Stimulated activated CD8-positive, alpha-beta memory T cell treated with anti-CD3 and anti-CD28 coated beads, Interleukin-15, amount 100 ng/mL, for 1 hour (primary cell): ENCODE measurements at places on chromosomes 3 and 15.

- DNase-seq: no peak
Measured at GRCh38 chr3:40324621-40325020, 15.1 kb downstream of the EIF1B start.

DNA sequence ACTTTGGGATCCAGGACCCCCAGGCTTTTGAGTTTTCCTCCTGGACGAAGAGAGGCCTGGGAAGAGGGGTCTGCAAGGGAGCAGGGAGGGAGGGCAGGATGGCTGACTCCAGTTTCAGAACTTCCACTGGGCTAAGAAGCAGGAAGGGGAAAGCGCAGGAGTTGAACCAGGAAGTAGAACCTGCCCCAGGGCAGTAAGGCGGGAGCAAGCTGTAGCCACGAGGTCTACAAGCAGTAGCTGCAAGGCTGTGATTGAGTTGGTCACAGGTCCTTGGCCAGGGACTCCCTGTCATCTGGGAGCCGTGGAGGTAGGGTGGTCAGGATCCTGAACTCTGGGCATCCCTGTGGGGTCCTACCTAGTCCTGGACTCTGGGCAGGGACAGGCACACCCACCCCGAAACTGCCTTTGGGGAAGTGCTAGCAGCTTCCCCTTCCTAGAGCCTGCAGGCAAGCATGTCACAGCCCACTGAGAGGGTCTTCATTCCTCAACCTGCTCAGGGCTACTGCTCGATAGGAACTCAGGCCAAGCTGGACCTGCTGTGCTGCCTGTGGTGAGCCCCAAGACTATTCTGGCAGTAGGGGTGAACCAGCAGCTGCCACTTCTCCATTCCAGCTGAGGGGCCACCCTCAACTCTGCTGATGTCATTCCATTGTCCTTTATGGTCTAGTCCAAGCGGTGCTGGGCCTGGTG, 5.8 kb upstream of the GNAI2 start:
- DNase-seq: no peak

DNA sequence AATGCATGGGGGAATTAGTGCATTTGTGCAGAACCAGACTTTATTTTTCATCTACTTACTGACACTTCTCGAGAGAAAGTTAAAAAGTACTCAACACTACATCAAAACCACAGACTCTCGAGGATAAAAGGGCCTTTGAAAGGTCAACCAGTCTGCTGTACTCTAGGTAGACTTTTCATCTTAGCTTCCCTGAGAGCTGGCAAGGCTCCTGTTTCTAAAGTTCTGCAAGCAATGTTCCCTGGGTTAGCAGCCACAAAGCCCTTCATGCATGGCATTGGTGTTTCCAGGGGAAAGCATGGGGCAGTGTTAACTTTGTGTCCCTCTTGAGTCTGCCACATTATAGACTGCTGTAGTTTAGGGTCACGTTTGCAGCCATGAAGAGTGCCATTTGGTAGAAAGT, 106.4 kb upstream of the PFN2 start:
- DNase-seq: no peak

- no peak for DNase-seq
Measured at GRCh38 chr15:73305331-73306211, 63.2 kb downstream of the HCN4 start.

DNA sequence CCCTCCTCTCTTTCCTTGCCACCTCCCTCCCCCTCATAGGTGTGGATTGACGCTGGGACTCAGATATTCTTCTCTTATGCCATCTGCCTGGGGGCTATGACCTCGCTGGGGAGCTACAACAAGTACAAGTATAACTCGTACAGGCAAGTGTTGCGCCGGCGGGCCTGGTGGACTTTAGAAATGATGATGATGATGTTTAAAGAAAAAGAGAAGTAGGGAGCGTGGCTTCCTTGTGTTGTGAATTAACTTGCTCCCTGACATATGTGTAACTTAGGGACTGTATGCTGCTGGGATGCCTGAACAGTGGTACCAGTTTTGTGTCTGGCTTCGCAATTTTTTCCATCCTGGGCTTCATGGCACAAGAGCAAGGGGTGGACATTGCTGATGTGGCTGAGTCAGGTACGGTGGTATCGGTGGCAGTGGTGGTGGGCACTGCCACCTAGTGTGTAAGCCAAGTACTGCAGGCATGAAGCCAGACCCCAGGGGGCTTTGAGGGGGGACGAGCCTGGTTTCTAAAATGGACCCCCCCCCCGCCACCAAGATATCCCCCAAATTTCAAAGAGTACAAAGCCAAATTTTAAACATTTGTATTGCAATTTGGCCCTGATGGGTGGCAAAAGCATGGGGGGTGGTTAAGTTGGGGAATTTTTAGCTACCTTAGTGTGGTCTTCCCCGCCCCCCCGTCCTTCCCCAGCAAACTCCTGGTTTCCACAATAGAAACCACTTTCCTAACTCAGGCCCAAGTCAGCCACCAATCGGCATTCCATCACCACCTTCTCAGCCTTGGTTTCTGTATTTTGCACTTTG, 65.6 kb downstream of the SLC6A6 start:
- peak; percentile 9 for DNase-seq

DNA sequence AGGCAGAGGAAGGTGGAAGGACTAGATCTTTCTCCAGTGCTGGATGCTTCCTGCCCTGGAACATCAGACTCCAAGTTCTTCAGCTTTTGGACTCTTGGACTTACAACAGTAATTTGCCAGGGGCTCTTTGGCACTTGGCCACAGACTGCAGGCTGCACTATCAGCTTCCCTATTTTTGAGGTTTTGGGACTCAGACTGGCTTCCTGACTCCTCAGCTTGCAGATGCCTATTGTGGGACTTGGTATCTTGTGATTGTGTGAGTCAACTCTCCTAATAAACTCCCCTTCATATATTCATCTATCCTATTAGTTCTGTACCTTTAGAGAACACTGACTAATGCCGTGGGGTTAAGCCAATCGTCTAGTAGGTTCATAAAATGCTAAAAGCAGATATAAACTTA, 8.8 kb upstream of the B3GNT5 start:
- no peak for DNase-seq

DNA sequence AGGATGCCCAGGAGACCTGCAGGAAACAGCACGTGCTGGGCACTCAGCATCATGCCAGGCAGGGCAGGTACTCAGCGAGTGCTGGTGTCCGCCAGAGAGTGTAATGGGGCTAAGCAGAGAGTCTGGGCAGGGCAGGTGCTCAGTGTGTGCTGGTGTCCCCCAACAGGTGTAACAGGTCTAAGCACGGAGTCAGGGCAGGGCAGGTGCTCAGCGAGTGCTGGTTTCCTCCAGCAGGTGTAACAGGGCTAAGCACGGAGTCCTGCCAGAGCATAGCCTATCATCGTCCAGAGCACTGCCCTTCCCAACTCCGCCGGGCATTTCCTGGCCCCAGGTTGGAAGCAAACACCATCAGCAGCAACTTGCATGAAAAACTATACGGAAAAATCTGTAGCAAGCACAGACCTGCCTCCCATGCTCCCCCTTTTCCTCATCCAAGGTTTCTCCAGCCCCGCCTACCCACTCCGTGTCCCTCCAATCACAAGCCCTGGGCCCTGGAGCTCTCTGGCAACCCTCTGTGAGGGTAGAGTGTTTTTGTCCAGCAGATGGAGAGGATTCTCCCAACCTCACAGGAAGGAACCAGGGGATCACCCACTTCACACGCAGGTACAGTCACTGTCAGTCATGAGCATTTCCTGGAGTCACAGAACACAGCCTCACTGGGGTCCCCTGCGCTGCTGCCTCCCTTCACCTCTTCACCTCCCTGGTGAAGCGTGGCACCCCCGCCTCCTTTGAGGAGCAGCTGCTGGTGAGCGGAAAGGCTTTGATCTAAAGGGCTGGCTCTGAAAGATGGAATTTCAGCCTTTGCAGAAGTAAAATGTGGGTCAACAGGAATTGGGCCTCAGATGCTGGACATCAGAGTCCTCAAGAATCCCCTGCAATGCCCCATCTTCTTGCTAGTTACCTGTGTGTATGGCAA, 302.5 kb downstream of the OCA2 start:
- no peak for DNase-seq

DNA sequence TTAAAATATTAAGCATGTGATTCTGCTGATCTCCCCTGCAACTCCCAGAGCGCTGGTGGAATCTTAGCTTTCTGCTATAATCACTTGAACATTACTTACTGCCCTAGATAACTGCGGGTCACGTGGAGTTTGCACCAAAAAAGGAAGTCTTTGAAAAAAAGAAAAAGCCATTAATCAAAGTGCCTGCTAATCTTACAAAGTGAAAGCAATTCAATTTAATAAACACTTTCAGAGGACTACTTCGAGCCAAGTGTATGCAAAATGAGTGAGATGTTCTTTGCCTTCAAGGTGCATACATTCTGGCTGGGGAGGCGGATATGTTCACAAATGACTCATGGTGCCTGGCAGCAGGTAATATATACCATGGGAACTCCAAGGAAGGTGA, 109.9 kb upstream of the GAP43 start:
- no peak for DNase-seq

- no peak for DNase-seq
Measured at GRCh38 chr3:72818092-72818773, 30.0 kb downstream of the SHQ1 start.

DNA sequence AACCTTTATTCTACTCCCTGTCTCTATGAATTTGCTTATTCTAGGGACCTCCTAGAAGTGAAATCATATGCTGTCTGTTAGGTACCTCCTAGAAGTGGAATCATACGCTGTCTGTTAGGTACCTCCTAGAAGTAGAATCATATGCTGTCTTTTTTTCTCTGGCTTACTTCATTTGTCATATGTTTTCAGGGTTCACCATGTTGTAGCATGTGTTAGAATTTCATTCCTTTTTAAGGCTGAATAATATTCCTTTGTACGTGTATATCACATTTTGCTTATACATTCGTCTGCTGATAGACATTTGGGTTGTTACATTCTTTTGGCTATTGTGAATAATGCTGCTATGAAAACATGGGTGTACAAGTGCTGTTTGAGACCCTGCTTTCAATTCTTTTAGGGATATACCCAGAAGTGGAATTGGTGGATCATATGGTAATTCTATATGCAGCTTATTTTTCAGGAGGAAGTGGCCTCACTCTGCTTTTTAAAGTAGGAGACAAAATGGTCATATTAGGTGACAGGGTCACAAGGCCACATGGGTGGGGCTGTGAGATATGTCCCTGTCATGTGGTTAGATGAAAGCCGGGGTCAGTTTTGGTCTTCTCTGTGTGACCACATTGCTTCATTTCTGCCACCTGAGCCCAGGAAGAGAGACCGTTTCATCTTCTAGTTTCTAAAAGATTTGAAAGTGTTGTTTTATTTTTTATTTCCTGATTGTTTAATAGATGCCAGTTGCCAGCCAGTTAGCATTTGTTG, 76.7 kb downstream of the FLNB start:
- no peak for DNase-seq

DNA sequence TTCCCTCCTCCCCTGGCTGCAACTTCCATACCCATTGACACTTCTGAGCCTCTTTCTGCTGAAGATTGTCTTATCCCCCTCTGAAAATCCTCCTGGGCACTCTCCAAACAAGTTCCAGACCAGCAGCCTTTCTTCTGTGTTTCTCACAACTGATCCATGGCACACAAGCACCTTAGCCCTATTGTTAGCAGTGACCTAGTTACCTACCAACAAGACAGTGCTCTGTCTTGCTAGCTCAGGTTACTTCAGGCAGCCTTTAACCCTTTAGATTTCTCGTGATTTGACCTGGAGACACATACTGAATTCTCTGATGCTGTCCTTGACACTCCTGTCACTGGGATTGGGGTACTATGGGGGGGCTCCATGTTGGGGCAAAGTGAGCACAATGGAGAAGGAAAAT, 82.1 kb downstream of the GTF2E1 start:
- DNase-seq: no peak

DNA sequence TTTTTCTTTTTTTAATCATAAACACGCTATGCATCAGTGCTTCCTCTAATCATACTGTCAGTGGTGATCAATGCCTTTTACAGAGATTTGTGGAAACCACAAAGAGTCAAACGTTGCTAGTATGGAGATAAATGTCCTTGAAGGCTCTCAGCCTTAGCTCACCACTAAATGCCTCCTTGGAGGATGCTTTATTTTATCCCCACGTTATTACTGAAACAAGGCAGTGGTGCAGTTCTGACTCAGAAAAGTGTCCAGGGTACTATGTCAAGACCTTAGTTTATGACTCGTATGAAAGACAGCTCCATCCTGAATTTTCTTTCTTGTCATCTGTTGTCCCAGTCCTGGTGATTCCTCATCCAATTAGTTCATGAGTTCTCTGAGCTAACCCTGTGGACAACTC, 1146.7 kb downstream of the IGSF11 start:
- DNase-seq: no peak

DNA sequence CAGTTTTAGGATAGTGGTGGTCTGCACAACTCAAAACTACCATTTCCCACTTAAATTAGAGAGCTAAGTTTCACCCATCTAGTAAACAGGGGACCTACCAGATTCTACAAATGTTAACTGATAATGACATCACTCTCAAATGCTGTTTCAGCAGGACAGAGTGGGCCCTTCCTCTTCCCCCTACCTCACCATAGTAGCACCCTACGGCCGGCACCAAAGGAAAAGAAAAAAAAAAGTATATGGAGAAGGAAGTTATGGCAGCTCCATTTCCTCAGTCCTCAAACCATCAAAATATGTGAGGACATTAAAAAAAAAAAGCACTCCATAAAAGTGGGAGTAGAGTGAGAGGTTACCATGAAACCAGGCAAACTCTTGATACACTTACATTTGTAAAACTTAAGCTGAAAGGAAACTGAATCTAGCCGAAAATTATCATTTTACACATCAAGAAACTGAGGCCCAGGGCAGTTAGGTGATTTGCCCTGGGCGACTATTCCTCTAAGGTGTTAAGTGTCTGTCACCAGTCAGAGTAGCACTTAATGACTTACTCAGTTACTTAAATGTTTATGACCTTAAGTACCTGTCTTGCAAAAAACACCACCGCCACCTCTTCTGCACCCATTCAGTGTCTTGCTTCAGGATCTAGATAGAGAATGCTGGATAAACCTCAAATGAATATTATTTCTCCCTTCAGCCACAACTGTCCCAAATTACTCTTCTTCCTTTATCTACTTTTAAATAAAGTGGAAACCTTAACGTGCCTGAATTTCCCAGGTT, 2.7 kb downstream of the MSL2 start:
- no peak for DNase-seq

DNA sequence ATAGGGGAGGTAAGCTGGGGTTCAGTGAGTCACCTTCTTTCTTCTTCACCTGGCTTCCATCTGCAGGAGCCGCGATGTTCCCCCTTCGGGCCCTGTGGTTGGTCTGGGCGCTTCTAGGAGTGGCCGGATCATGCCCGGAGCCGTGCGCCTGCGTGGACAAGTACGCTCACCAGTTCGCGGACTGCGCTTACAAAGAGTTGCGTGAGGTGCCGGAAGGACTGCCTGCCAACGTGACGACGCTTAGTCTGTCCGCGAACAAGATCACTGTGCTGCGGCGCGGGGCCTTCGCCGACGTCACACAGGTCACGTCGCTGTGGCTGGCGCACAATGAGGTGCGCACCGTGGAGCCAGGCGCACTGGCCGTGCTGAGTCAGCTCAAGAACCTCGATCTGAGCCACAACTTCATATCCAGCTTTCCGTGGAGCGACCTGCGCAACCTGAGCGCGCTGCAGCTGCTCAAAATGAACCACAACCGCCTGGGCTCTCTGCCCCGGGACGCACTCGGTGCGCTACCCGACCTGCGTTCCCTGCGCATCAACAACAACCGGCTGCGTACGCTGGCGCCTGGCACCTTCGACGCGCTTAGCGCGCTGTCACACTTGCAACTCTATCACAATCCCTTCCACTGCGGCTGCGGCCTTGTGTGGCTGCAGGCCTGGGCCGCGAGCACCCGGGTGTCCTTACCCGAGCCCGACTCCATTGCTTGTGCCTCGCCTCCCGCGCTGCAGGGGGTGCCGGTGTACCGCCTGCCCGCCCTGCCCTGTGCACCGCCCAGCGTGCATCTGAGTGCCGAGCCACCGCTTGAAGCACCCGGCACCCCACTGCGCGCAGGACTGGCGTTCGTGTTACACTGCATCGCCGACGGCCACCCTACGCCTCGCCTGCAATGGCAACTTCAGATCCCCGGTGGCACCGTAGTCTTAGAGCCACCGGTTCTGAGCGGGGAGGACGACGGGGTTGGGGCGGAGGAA, 2.6 kb downstream of the ISLR2 start:
- DNase-seq: no peak
